ENCODE measurements at places on chromosomes 11 and 22. TPM values are rescaled to one million over a fixed set of nuclear protein-coding genes. Genes with fewer than 3 reads are reported as not detected.

GRCh38 chr11:78039919-78040671 is 17.0 kb upstream of the KCTD14 start:
- no peaks in the 10 kb centered on the region for H3K27me3 ChIP-seq
- DNase-seq = peak; percentile 85
- H3K4me1 ChIP-seq = peaks cover 22% of the 10 kb centered on the region
- H3K4me3 ChIP-seq = peak overlapping the region; percentile 64
- no peaks in the 10 kb centered on the region for H3K36me3 ChIP-seq

DNA sequence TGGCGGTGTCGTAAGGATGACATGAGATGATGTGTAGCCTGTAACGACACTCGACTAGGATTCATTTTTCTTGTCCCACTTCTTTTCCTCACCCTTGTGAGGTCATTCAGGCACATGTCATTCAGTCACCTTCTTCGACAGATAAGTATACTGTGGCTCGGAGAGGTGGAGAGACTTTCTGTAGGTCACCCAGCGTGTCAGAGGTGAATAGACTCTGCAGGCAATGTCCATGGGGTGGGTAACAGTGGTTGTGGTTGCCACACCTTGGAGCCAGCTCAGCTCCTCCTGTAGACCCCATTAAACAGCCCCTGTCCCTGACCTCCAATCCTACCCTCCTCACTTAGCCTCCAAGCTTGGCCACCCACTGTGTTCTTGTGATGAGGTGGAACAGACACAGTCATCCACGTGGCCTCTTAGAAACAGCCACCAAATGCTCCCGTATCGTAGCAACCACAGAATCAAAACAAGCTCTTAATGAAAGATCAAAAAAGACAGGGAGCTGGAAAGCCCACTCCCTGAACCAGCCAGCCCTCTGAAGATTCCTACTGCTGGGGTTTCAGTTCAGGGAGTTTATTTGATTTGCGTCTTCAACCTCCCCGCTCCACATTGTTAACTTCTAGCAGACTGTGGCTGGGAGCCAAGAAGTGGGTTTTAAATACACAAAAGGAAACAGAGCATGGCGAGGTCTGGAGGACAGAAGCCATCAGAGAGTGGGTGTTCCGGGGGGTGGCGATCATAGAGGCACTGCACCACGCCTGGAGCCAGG is 89.0 kb upstream of the GRK3 start:
- H3K27me3 ChIP-seq = no peaks in the 10 kb centered on the region
- H3K36me3 ChIP-seq = no peaks in the 10 kb centered on the region
- H3K27ac ChIP-seq = no peak overlapping the region
- no peak overlapping the region for H3K4me3 ChIP-seq
- peak; percentile 46 for DNase-seq

DNA sequence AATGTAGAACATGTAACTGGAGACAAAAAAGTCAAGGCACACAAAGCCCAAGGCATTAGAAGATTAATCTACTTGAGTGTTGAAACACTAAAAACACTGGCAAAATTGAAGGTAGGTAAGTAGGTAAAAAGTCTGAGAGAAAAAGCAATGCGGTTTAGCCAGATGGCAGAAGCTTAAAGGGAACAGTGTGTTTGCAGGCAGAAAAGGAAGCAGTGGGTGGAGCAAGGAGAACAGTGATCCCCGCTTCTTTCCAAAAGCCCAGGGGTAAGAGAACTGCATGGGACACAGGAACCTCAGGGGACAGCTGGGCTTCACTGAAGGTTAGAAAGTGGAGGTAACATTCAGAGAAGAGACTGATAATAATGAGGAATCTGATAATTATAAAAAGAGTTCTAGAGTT is 16.0 kb downstream of the MRE11 start:
- no peaks in the 10 kb centered on the region for H3K27me3 ChIP-seq
- H3K36me3 ChIP-seq = no peaks in the 10 kb centered on the region
- H3K4me3 ChIP-seq = no peak overlapping the region
- no peak for DNase-seq

DNA sequence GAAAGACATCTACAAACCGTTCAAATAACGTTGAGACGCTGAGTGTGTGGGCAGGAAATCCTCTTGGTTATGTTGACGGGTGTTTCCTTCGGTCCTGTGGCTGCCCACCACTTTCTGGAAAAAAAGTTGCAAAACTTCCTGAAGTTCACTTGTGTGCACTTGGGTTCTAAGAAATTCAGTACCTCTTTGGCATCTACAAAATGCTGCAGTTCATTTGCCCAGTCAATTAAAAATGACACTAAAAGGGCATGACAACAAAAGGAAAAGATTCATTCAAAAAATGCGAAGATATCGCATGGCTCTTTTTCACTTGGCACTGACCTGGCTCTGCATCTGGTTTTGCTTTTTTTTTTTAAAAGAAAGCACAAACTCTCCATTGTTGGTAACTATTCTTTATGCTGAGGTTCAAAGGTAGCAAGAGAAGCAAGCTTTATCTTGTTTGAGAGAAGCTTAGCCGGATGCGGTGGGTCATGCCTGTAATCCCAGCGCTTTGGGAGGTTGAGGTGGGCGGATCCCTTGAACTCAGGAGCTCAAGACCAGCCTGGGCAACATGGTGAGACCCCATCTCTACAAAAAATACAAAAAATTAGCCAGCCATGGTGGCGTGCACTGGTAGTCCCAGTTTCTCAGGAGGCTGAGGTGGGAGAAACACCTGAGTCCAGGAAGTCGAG is 10.6 kb upstream of the XBP1 start:
- H3K27ac ChIP-seq = no peak overlapping the region
- H3K4me3 ChIP-seq = no peak overlapping the region
- DNase-seq = no peak
- H3K27me3 ChIP-seq = no peaks in the 10 kb centered on the region

GRCh38 chr11:65113361-65113756 is 1.7 kb downstream of the TM7SF2 start:
- no peak overlapping the region for H3K27ac ChIP-seq
- H3K4me3 ChIP-seq = 0 out of 2 replicates have a peak overlapping the region, but pooled peaks have one; percentile 71
- H3K36me3 ChIP-seq = 0 out of 2 replicates have a peak, but pooled peaks cover 2% of the 10 kb centered on the region
- peaks cover 17% of the 10 kb centered on the region for H3K4me1 ChIP-seq
- peak; percentile 26 for DNase-seq

- no peak overlapping the region for H3K27ac ChIP-seq
- no peak overlapping the region for H3K4me3 ChIP-seq
- H3K27me3 ChIP-seq = no peaks in the 10 kb centered on the region
- H3K36me3 ChIP-seq = no peaks in the 10 kb centered on the region
Measured at GRCh38 chr11:110850846-110851245, 138.6 kb upstream of the ARHGAP20 start.

GRCh38 chr22:50138988-50139387 is 31.5 kb upstream of the PANX2 start:
- H3K4me1 ChIP-seq = no peaks in the 10 kb centered on the region
- no peaks in the 10 kb centered on the region for H3K36me3 ChIP-seq
- no peak overlapping the region for H3K4me3 ChIP-seq
- H3K27me3 ChIP-seq = no peaks in the 10 kb centered on the region
- no peak overlapping the region for H3K27ac ChIP-seq

DNA sequence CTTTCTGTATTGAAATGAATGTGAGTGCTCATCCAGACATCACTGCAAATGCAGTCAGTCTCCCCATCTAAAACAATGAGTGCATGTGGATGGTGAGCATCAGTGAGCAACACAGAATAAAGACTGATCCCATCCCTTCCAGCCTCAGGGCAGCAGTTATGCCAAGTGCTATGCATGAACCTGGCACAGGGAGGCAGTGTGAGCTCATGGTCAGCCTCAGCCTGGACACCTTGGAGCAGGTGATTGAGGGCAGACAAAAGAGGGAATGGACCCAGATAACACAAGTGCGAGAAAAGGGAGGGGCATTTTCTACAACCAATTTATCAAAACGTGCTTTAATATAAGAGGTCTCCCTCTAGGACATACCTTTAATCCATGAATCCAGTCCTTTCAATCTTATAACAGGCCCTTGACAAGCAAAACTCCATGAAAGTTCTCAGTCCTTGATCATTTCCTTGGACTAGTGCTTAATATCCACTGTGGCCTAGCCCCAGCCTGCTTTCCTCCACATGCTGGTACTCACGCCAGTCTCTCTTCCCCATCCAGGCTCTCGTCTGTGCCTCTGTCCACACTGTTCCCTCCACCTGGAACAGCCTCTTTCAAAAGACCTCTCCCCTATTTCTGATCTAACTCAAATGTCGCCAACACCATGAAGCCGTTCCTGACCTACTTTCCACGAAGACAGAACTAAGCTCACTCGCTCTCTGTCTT is 50.5 kb upstream of the LRRC55 start:
- peak; percentile 55 for DNase-seq
- no peak overlapping the region for H3K4me3 ChIP-seq
- no peaks in the 10 kb centered on the region for H3K4me1 ChIP-seq
- H3K27me3 ChIP-seq = peaks cover 51% of the 10 kb centered on the region
- H3K36me3 ChIP-seq = no peaks in the 10 kb centered on the region

DNA sequence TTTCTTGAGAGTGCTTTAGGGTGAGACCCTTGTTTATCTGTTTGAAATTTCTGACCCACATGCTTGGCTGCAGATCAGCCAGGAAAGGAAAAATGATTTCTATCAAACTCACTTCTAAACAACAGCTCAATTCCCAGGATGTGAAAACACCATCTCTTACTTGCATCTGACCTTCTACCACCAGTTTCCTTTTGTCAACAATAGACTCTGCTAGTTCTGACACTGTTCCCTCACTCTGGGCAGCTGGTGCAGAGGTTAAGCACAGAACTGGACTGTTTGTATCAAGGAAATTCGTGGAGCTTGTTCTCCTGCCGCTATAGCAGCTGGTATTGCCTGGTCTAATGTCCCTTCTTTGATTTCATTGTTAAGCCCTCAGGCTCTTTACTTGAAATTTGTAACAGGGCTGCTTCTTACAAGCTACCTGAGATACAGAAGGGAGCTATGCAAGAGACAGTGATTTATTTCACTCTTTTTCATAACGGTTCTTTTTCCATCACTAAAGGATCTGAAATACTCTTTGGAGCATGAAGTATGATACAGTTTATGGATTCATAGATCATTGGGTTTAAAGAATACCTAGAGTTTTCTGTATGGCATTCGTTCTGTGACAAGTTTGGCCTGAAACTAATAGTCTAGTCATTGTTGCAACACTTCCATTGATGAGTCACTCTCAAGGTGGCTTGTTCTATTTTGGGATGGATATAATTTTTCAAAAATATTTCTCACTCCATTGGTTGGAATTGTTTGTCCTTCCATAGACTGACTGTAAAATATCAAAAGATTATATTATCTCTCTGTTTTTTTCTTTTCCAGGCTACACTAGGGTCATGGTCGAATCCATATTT is 178.2 kb upstream of the ZC3H12C start:
- H3K27ac ChIP-seq = no peak overlapping the region
- peak; percentile 74 for DNase-seq
- H3K4me3 ChIP-seq = no peak overlapping the region
- no peaks in the 10 kb centered on the region for H3K36me3 ChIP-seq
- no peaks in the 10 kb centered on the region for H3K27me3 ChIP-seq

- H3K4me3 ChIP-seq = no peak overlapping the region
- DNase-seq = no peak
- H3K27ac ChIP-seq = no peak overlapping the region
- no peaks in the 10 kb centered on the region for H3K27me3 ChIP-seq
- H3K4me1 ChIP-seq = no peaks in the 10 kb centered on the region
Measured at GRCh38 chr11:134242376-134242775, 10.8 kb downstream of the THYN1 start.

DNA sequence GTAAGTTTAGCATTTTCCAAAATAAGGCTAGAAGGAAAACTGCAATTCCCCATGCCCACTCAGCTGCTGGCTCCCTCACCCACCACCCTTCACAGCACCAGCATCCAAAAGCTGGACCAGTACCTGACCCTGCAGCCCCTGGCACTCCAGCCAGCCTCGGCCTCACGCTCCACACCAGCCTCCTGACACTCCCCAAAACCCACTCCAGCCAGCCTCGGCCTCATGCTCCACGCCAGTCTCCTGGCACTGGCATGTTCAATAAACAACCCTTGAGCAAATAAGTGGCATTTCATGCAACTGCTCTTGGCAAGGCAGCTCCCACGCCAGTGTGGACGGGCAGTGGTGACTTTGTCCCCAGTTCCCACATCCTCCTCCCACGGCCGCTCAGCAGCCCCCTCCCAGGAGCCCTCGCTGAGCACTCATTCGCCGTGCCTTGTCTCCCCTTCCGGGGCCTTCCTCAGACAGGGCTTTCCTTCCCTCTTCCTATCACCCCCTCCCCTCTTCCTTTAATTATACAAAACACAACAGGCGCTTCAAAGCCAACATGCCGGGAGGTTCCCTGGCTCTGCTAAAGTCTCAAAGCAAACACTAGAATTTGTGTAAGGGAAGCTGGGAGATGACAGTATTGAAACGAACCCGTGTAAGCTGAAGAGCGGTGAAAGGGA is 6.8 kb downstream of the TOLLIP start:
- H3K4me1 ChIP-seq = peaks cover 11% of the 10 kb centered on the region
- no peak overlapping the region for H3K4me3 ChIP-seq
- H3K27ac ChIP-seq = no peak overlapping the region
- DNase-seq = no peak

DNA sequence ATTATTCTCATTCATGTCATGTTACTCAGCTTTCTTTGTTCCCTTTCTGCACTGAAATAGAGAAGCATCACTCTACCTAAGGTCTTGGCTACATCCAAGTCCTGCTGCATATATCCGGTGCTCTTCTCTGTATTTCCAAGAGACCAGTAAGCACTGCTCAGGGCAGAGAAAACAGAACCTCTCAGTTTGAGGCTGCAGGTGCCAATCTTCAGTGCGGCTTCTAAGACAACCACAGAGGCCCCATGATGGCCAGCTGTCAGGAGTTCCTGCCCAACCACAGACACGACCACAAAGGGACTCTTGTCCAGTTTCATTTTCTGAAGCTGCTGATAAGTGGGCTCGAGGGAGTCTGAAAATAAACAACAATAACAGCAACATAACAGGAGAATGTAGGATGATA is 378.4 kb upstream of the PITPNB start:
- no peaks in the 10 kb centered on the region for H3K27me3 ChIP-seq
- no peak overlapping the region for H3K4me3 ChIP-seq
- no peak overlapping the region for H3K27ac ChIP-seq
- no peaks in the 10 kb centered on the region for H3K36me3 ChIP-seq
- DNase-seq = no peak

GRCh38 chr11:122202161-122202950 is 86.3 kb upstream of the BLID start:
- DNase-seq = peak; percentile 90
- H3K27ac ChIP-seq = peak overlapping the region; percentile 89
- H3K27me3 ChIP-seq = no peaks in the 10 kb centered on the region
- H3K4me1 ChIP-seq = peaks cover 76% of the 10 kb centered on the region
- H3K36me3 ChIP-seq = no peaks in the 10 kb centered on the region
- peak overlapping the region; percentile 80 for H3K4me3 ChIP-seq

DNA sequence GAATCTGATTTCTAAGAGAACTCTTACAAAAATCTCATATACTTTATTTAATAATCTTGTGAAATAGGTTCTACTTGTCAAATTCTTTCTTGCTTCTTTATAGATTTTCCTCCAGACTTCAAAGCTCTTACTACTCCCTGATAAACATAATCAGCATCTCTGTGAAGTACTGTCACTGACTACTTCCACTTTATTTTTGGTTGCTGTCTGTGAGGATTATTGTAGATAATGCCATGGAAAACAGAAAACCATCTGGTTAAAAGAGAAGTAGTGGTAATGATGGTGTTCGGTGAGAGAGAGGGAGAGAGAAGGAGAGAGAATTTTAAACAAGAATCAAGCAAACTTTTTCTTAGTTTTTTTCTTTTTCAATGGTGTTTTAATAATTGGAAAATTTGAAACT is 152.3 kb downstream of the TMEM135 start:
- H3K27me3 ChIP-seq = no peaks in the 10 kb centered on the region
- H3K36me3 ChIP-seq = no peaks in the 10 kb centered on the region
- H3K4me1 ChIP-seq = no peaks in the 10 kb centered on the region
- DNase-seq = no peak
- H3K27ac ChIP-seq = no peak overlapping the region

Gene TMEM151A
- total RNA-seq = not detected

Gene HPX
- 0.22 TPM for total RNA-seq

Gene FAM111A
- total RNA-seq = 55.3 TPM

Gene OTOG
- total RNA-seq = not detected

Gene BIK
- total RNA-seq = not detected

All from GM23248 (cell line).